ENCODE measurements at places on chromosomes 5 and 9.

DNA sequence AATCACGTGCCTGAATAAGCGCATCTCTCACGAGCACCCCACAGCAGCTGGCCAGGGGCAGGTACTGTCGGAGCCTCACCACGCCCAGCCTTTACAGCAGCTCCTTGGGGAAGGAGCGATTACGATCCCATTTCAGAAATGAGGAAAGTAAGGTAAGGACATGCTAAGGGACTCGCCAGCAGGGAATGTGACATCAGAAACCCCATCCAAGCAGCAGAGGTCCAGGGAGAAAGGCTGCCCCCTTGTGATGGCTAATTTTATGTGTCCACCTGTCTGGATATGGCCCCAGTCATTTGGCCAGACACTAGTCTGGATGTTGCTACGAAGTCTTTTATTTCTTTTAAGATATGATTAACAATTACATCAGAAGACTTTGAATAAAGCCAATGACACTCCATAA, 77.3 kb downstream of the UBE2QL1 start:
- no peak for DNase-seq

DNA sequence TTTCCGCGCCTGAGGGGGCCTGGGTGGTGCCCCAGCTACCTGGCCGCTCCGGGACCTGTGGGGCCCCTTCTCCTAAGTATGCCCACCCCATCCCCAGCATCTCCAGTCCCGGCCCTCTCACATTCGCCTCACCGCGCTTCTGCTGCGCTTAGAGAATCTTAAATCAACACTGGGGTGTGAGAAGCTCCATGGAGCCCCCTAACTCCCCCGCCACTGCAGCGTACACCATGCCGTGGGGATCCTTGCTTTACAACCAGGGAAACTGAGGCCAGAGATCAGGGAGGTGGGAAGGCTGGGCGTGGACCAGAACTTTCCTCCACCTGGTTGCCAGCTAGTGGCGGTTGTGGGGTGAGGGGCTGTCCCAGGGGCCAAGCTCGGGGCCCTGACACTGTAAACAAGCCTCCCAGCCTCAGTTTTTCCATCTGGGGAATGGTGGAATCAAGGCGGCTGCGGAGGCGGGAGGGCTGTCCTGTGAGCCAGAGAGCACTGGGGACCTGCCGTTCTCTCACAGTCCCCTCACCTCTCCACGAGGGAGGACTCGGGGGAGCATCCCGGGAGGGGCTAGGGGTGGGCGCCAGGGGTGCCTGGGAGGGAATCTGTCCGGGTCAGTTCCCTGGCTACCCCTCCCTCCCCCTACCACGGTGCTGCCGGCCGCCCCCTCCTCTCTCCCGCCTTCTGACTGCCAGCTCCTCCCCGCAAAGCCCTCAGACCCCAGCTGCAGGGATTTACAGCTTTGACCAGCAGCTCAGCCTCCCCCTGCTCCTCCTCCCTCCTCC, 161.2 kb downstream of the C9orf50 start:
- DNase-seq, result no peak

GRCh38 chr9:76526026-76526425, 67.0 kb downstream of the GCNT1 start:
- no peak for DNase-seq

- no peak for DNase-seq
Observed at GRCh38 chr5:172832383-172833315, 1.4 kb upstream of the ERGIC1 start.

- DNase-seq, result peak; percentile 73
Observed at GRCh38 chr5:50727149-50727496, 60.7 kb downstream of the PARP8 start.

DNA sequence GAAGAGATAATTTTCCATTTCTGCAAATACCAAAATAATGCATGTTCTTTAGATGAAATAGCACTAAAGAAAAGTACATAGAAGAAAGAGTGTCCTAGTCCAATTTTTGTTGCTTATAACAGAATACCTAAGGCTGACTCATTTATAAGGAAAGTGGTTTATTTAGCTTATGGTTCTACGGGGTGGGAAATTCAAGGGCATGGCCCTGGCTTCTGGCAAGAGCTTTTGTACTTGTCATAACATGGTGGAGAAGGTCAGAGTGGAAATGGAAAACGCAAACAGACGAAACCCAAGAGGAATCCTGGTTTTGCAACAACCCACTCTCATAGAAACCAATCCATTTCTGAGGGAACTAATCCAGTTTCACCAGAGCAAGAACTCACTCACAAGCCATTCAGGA, 283.7 kb downstream of the CSNK1G3 start:
- no peak for DNase-seq

GRCh38 chr5:163189023-163189553, 248.3 kb upstream of the CCNG1 start:
- DNase-seq, result no peak

DNA sequence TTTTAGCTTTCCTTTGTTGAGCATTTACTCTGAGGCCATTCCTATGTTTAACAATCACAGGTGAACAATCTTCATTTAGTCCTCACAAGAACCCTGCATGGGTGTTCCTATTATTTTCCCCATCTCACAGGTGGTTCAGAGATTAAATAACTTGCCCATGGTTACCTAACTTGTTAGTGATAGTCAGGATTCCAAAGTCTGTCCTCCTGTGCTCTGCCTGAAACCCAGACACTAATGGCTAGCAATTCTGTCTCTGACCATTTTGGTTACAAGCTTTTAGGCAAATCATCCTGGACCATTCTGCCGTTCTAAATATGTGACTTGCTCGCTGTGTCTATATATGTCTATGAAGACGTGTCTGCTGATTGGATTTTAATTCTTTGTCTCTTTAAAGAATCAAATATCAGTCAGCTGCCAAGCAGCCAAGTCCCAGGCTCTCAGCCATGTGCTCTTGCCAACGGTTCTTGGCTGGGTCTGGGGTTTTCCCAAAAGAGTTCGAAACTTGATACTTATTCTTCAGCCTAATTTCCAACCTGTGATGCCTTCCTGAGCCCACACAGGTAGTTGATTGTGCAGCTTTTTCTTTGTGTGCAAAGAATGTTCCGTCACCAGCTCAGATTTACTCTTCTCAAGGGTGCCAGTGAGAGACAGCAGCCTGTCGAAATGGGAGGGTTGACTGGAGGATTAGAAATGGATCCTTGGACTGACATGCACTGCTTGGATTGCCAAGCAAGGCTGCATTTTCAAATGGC, 121.7 kb downstream of the NREP start:
- DNase-seq, result no peak

- DNase-seq, result peak; percentile 84
Observed at GRCh38 chr9:107489687-107490605, at the start of gene KLF4. Gene KLF4 (minus strand): TSS chr9:107489769. CDS start chr9:107489172, 597 bp downstream.

DNA sequence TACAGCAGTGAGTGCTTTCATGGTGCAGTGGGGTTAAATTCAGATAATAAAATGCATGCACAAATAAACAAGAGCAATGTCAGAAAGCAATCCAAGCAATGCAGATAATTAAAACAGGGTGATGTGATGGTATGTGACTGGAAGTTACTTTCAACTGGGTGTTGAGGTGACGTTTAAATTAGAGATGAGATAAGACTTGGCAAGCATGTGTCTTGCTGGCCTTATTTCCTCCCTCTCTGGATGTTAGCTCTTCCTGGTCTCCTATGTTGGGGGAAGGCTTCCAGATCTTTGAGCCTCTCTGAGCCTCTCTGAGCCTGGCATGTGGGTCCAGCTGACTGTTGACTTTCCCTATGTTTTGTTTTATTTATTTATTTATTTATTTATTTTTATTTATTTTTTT, 54.4 kb downstream of the DOCK2 start:
- DNase-seq, result no peak

DNA sequence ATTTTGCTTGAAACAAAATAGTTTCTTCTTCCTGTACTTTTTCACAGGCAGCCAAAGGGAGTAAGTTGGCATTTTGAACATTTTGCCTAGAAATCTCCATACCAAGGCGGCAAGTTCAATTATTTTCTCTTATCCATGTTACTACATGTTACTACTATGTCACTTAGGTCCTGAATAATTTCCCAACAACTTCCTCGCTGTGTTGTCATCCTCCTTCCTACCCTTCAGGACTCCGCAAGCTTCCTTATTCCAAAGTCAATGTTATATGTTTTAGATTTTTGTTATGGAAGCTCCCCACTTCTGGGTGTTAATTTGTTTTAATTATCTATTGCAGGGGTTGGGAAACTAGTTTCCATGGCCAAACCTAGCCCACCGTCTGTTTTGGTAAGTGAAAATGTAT, 9.9 kb upstream of the B4GALT1 start:
- no peak for DNase-seq

DNA sequence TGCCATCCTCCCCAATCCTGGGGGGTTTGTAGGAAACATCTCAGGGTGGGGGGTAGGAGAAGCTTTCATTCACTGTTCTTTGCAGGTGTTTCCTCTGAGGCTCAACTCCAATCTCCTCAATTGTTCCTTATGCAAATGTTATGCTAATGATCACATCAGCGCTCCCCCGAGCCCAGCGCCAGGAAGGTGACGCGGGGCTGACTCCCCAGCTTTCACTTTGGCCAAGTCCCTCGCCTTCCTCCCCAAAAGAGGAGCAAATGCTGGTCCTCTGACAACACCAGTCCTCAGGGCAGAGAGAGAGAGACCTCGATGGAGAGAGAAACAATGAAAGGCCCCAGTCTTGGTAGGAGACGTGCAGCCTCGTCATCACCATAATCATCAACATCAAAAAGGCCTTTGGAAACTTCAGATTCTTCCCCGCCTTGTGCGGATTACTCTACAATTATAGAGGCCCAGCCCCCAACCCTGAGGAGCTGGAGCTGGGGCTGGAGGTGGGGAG, 39.1 kb downstream of the PCDH1 start:
- no peak for DNase-seq

- no peak for DNase-seq
Observed at GRCh38 chr5:122880170-122880689, 34.8 kb downstream of the SNX24 start.

DNA sequence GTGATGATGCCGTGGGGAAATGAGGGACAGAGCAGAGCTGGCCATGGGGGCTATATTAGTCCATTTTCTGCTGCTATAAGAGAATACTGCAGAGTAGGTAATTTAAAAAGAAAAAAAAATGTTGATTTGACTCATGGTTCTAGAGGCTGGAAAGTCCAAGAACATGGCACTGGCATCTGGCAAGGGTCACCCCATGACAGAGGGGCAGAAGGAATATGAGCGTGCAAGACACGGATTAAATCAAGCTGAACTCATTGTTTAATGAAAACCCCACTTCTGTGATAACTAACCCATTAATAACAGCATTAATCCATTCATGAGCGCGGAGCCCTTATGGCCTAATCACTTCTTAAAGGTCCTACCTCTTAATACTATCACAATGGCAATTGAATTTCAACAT, 68.8 kb downstream of the SNX18 start:
- no peak for DNase-seq
